Stimulated activated CD4-positive, alpha-beta T cell treated with anti-CD3 and anti-CD28 coated beads, Interleukin-4, amount 100 ng/mL, for 1 hour (primary cell): ENCODE measurements at places on chromosomes 3 and 15.
A peak's percentile ranks its signal among the peaks of the same experiment; 100 is the strongest.

DNA sequence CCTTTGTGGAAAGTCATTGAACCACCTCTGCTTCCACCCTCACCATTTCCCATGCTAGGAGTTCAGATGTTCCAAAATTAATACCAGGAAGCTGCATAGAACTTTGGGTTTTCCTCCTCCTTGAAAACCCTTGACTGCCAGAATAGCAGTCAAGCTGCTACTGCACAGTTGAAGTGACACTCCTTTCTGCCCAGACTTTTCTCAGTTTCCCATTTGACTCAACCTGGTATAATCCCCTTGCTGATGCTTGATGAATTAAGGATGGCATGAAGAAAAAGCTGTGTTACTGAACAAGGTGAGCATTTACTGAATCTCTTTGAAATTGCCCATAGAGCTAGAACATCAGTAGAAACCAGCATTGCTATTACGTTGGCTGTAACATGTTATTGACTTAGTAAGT, 286.0 kb downstream of the EDEM1 start:
- DNase-seq = no peak

GRCh38 chr15:91414124-91414523, 314.1 kb downstream of the SV2B start:
- no peak for DNase-seq

DNA sequence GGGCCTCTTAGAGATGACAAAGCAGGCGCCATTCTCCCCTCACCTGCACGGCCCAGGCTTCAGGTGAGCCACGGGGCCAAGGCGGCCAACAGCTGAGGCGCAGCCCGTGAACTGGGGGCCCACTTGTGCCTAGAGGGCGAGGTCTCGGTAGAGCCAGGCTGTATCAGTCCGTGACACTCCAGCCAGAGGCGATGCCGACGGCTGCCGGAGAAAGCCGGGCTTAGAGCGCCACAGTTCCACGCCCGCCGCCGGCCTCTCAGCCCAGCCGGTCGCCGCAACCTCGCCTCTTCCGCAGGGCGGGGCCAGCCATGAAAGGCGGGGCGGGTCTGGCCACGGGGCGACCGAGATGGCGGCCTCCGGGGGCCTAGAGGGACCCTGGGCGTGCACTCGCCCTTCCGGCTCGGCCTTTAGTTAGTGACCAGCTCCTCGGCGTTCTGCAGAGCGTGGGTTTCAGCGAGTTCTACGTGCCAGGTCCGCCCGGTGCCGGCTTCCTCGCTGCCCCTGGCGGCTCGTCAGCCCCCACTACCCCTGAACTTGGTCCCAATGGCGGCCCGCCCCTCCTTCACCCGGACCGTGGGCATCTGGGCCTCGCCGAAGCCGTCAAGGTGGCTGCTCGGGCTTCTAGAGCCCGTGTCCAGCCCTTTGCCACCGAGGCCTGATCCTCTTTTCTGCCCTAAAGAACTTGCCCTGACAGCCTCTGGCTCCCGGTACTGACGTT, at the start of gene ZNF621:
TSS of gene ZNF621 (plus strand) at position 393 of the 718 bp plus-strand sequence. CDS start 881 bp downstream, outside the sequence.
- peak; percentile 83 for DNase-seq

DNA sequence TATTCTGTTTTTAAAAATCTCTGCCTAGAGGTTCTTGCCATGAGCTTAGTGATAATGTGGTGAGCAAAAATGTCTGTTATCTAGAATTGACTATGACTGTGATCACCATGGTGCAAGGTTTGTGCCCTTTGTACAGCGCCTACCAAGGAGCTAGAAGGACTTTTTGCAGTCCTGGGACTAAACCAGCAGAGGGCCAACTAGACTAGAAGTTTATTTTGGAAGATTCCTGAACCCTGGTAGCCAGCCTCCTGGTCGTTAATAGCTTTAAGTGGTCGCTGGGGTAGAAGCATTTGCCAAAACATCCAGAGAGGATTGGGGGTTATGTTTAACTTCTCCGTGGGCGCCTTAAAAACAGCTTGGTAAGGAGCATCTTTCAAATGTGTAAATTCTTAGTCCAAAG, 7.8 kb downstream of the SCG5 start:
- DNase-seq = no peak

GRCh38 chr15:98724494-98724893, 76.2 kb downstream of the IGF1R start:
- DNase-seq = no peak

- DNase-seq = no peak
Measured at GRCh38 chr3:33718595-33718907, 497 bp upstream of the CLASP2 start.

DNA sequence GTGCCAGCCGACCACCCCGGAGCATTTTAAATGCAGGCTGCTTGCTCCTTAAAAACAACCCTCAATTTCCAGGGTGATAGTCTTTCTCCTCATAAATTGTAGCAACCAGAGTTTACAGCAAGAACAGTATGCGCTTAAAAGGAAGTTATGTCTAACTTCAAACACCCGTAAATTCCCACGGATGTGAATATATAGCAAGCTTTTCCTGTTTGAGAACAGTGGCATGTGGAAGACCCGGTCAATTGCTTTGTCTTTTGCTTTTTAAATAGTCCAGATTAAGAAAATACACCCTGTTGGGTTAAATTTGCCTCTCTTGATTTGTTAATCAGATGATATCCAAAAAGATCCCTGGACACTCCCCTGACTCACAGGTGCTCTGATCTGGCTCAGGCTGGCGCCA, 20.8 kb downstream of the MRPS25 start:
- DNase-seq = no peak

DNA sequence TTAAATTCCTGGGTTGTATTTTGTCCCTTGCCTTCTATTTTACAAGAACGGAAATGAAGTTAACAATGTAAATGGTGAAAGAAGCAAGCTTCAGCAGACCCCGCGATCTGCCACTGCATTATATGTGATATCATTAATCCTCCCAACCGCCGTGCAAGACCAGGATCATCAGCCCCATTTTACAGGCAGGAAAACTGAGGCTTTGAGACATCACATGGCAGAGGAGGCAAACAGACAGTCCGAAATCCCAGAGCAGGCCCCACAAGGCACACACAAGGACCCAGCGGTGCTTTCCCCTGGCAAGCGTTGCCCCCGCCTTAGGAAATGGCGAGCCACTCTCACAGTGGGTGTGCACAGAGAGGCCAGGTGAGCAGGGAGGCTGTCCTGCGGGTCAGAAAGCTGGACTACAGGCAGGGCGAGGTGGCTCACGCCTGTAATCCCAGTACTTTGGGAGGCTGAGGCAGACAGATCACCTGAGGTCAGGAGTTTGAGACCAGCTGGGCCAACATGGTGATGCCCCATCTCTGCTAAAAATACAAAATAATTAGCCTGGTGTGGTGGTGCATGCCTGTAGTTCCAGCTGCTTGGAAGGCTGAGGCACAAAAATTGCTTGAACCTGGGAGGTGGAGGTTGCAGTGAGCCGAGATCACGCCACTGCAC, 16.2 kb downstream of the FGD5 start:
- no peak for DNase-seq

DNA sequence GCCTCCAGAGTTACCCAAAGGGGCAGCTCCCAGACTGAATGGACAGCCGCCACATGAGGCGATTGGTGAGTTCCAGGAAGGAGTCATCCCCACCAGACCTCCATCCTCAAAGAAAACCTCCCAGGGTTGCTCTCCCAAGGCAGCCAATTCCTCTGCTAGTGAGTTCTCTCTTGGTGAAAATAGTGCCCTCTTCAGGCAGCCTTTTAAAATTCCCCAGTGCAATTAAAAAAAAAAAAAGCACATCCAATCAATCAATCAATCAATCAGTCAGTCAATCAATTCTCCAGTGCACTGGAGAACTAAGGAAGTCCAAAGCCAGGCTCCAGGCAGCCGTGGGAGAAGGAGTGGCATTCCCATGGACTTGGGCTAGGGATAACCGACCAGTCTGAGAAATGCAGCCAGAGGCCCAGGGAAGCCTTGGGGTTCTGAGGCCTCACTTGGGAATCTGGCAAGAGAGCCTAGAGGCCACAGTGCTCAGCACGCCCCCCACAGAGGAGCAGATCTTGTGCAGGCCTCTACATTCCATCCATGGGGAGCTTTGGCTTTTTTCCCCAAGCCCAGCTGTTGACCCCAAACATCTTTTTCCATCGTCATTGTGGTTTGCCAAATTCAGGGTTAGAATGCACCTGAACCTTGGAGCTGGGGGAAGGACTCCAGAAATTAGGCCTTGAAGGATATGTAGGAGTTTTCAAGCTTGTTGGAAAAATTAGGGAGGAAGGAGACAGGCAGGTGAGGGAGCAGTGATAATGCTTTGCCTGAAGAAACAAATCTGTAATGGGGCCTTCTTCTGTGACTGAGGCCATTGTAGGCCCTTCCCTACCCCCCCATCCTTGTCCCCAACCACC, 4.8 kb downstream of the PAQR5 start:
- DNase-seq = no peak

DNA sequence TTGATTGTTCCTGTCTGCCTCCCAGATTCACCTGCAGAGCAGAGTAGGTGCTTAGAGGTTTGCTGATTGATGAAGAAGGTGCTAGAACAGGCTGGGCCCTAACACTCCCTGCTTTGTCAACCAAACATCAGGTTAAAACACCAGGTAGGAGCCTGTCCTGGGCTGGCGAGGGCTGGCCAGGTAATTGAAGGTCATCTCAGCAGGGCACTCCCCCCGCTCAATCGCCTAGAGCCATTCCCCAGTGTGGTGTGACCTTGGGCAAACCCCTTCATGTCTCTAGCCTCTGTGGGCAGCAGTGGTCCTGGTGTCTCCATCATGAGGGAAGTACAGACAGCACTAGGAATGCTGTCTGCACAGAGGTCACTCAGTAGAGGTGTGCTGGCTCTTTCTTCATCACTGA, 88.3 kb downstream of the KLF15 start:
- DNase-seq = no peak

- no peak for DNase-seq
Measured at GRCh38 chr3:155488671-155489070, 195.2 kb upstream of the STRIT1 start.

GRCh38 chr3:137987723-137988122, 22.2 kb upstream of the CLDN18 start:
- DNase-seq = no peak

GRCh38 chr3:52001443-52001974, 5.8 kb upstream of the RPL29 start:
- peak; percentile 83 for DNase-seq

DNA sequence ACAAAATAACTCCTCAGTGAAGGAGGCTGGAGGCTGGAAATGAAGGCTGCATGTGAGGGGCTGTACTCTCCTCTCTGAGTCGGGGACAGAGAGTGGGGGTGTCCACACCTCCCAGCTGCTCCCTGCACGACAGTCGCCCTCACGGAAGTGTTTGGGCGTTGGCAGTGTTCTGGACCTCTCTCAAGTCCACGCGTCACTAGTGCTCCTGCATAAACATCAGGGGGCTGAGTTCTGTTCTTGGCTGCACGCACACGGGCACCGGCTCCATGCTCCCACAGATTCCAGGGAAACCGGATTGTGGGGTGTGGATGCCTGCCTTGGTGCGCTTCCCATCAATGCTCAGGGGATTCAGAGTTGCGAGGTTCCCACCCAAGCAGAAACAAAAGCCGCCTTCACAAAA, 7.4 kb downstream of the RASGRF1 start:
- no peak for DNase-seq

DNA sequence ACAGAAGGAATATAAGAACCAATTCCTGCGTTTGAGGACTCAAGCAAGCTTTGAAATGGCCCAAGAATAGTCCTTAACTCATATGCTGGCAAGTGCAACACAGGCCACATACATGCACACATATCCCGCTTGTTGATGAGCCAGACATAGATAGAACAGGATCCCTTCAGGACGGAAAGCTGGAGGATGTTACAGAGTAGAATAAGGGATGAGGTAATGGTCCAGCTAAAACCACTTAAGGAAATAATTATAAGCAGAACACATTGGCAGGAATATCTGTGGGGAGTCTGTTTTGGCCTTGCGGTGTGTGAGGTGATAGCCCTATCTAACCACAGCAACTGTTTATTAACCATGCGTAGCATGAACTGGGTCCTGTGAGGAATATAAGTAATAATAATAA, 25.0 kb downstream of the SCG3 start:
- DNase-seq = no peak

GRCh38 chr3:114299421-114299820, 5.6 kb downstream of the TIGIT start:
- peak; percentile 26 for DNase-seq

DNA sequence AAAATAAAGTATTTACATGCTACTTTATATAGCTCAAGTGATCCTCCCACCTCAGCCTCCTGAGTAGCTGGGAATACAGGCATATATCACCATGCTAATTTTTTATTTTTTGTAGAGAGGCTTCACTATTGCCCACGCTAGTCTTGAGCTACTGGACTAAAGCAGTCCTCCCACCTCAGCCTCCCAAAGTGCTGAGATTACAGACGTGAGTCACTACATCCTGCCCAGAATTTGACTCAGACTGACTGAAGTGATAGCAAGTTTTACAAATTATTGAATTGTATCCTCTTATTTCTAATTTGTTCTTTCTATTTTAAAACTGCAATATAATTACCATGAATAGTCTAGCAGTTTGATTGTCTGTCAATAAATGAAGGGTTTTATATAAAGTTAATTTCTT, 210.3 kb upstream of the CGNL1 start:
- DNase-seq = no peak
